Stimulated activated CD8-positive, alpha-beta memory T cell treated with anti-CD3 and anti-CD28 coated beads, Interleukin-7, amount 100 ng/mL, for 4 hours (primary cell): ENCODE measurements at places on chromosomes 1 and 21.

DNA sequence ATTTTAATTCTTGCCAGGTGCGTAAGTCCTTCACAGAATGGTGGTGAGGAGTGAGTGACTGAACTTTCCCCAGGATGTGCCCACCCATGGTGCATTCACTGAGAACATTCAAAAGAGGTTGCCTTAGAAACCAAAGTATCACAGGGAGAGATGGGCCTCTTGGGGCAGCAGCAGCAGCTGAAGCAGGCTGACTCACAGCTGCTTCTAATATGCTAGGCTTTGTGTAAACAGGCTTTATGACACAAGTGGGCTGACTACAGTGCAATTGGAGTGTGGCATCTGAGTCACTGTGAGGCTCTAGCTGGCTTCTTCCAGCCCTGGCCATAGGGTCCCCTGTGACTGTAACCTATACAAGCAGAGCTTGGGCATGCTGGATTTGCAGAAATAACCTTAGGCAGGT is 12.6 kb downstream of the PIGP start:
- no peak for DNase-seq

DNA sequence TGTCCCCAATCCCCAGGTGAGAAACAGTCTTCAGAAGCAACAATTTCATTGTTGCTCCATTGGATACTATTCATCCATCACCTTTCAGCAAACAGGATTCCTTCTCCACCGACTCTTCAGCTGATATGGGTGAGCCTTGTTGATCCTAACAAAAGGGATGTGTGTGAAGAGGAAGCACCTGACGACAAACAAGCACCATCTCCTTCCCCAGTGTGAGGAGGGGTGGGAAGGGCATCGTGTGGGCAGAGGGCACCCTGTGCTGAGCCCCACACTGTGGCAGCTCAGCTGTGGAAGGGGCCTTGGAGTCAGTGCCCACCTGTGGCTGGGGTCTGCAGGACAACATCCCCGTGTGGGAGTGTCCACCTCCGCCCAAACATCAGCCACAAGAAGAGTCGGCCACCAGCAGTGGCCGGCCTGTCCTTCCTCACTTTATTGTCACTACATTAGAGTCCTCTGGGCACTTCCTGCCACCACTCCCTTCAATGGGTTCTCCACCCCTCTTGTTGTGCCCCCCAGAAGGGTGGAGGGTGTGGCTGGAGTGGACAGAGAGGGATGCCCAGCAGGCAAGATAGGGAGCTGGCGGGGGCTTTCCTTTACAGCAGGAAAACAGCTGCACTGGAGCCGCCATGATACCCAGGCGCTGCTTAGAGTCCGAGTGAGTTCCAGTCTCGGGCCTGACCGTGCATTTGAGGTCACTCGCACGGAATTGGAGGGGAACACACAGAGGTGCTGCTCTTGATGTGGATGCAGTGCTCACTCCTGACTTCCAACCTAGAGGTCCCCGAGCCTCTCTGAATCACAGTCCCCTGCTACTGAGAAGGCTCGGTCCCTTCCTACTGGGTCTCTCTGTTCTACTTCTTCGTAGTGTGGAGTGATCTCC is 40.9 kb downstream of the VPS26C start:
- no peak for DNase-seq

- DNase-seq, result no peak
Measured at GRCh38 chr1:23576338-23577055, 17.2 kb upstream of the ID3 start.

- DNase-seq, result peak; percentile 32
Measured at GRCh38 chr1:207831517-207832327, 79.2 kb downstream of the CD34 start.

DNA sequence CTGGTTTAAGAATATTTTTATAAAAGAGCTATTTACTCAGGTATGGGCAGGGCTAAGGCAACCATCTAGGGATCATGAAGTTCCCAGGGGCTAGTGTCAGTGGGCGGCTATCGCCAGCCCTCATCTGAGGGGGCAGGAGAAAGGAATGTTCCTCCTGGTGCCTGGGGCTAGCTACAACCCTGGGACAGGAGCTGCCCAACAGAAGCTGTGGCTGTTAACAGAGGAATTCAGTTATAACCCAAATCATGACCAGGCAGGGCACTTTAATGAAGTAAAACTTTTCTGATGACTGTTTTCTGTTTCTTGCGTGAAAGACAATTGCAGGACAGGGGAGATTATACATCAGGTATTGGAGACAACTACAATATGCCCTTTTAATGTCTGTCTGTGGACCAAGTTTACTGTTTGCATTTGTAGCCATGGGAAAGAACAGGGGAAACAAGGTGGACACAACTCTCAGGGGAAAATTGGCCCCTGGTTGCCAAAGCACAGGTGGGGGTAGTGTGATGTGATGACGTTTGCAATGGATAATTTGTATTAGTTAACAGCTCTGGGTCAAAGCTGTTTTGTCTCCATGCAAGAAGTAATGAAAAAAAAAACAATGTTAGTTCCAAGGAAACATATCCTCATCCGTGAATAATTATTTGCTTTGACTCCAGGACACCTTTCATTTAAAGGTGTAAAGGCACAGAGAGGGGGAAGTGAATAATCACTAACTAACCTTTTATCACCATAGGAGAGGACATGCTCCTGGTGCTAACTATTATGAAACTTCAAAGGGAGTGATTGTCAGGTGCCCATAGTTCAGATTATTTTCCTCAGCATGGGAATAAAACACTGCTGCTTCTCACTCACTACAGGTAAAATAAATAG is 105.2 kb downstream of the TSEN15 start:
- DNase-seq, result no peak

- DNase-seq, result peak; percentile 43
Measured at GRCh38 chr1:47179017-47179987, 10.5 kb downstream of the PDZK1IP1 start.

DNA sequence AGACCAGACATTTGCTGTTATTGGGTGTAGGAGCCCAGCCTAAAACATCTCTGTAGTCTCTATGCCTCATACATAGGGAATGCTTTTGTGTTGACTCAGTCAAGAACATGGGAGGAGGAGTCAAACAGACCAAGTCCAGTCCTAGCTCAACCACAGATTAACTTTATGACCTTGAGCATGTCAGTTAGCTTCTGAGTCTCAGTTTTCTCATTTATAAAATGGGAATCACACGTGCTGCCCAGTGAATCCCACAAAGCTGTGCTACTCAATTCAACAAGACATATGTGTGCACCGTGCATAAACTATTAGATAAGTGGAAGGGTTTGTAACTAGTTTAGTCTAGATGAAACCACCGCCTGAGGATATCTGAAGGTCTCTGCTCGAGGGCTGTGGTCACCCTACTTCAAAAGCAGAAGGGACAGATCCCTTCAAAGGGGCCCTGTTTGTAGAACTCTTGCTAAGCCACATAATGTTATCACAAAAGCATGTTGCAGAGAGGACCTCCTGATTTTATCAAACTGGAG is 109.5 kb upstream of the NFIA start:
- DNase-seq, result no peak

DNA sequence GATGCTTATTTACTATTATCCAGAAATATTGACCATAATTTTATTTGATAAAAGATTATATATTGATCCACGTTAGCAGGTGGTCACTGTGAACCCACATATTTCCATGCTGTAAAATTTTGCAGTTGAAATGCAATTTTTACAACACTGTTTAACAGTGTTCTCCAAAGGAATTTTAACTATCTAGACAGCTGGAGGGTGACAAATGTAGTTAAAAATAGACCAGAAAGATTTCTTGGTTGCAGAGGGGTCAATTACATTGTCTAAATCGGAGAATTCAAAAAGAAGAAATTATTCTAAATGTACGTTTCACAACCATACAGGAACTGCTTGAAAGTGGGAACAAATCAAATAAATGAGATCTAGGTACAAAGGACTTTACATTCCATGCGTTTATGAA is 625.2 kb upstream of the NCAM2 start:
- DNase-seq, result no peak

DNA sequence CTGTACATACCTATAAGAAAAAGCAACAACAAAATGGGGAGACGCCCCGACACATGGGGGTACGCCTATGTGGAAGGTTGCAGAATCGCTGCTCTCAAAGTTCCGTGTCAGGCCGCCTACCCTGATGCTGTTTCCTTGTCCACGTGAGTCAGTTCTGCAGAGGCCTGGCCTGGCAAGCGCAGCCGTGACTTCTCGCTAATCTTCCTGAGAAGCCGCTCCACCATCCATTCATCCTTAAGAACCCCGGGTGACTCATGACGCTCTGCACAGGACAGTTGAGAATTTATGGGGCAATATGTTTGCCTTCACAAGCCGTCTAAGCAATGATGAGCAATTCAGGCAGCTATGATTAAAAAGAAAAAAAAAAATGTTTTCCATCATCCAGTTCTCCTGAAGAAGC is 122.3 kb upstream of the TMPRSS2 start:
- no peak for DNase-seq

DNA sequence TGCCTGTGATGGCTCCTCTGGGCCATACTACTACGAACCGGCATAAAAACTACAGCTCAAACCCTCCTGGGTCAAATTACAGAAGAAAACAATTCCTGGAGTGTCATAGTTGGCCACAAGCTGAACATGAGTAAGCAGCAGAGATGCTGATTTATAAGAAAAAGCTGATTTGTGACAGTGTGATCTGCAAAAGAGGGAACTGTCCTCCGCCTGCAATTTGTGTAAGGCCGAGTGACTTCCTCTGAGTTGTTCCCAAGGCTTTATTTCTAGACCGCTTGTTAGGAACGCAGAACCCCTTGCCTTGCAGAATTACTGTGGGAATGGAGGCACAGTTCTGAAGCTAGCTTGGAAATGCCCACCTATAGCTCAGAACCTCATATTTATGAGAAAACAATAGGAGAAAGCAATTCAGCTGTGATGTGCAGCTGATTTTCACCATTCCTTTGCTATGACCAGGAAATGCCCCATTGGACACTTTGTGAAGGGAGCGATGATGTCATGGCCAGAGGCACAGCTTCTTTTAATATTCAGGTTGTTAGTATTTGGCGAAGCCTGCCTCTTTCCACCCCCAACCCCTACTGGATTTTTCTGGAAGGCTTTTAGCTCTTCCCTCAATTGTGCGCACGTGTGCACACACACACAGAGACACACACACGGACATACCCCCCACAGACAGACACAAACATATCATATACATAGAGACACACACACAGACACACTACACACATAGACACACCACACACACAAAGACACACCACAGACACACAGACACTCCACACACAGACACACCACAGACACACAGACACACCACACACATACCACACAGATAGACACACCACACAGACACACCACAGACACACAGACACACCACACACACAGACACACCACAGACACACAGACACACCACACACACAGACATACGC is 47.6 kb downstream of the IER5 start:
- DNase-seq, result no peak

DNA sequence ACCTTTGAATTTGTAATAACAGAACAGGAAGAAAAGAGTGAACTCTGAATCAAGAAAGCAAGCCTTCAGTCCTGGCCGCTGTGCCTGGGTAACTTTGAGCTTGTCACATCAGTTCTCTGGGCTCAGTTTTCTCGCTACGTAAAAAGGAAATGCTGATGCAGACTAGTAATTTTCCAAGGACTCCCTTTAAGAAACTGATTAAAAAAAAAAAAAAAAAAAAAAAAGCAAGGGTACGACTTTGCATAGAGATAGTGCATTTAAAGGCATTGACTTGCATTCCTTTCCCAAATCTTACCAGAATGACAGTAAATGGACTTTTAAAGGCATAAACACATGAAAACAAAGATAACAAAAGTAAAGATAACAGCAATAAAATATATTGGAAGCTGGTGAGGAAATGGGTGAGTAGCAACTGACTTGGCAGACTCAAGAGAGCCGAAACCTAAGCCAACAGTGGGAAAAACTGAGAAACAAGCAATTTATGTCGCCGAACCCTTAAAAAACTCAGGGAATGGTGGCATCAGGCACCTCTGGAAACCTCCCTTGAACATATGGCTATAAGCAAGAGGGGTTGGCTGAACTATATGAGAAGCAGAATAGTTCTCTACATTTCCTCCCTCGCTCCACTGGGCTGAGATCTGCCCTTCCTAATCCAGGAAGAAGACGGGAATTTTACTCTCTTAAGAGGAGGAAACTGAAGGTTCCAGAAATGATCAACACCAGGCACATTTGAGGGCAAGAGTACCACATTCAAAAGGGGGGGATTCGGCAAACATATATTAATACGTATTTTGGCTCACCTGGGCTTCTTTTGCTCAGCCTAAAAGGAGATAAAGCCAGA is 189.2 kb downstream of the CDC7 start:
- DNase-seq, result no peak

GRCh38 chr1:29645586-29645985 is 409.3 kb downstream of the PTPRU start:
- no peak for DNase-seq

DNA sequence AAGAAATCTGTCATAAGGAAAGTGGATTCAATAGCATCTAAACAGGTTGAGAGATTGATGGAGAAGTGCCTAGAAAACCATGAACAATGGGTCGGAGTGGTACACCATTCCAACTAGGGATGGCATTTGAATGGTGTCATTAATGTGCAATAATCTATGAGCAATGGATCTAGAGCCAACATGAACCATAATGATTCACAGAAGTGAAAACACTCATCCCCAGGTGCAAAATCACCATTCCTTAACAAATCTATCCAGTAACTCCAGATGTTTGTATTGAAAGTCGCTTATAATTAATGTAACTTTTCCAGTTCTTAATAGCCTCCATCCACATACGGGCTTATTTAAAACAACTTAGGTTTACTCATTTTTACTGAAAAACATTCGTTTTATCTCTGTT is 201.3 kb upstream of the ADGRL4 start:
- no peak for DNase-seq

DNA sequence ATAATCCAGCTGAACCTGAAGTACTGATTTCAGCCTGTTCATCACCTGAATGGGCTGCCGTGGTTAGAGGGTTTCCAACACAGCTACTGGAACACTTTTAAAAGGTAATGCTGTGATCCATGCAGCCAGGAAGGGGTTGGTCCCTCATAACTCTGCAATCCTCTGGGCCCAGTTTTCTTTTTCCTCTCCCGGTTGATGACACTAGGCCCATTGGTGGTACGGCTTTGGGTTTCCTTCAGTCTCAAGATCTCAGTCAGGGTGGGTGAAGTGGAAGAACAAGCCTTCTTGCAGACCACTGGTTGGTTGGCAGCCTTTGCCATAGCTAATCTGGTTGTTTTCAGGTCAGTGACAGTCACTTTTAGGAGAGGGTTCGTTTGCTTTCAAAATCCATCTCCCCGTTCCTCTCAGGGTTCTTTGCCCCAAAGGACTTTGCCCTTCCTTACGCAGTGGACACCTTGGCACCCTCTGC is 502 bp upstream of the SLC35A3 start:
- DNase-seq, result no peak

GRCh38 chr1:246768403-246769020 is 44.3 kb downstream of the SCCPDH start:
- no peak for DNase-seq

GRCh38 chr21:37210130-37210529 is 57.0 kb downstream of the VPS26C start:
- no peak for DNase-seq

- peak; percentile 11 for DNase-seq
Measured at GRCh38 chr1:211469938-211470529, 21.9 kb downstream of the RD3 start.

GRCh38 chr1:182444497-182444896 is 5.4 kb upstream of the RGSL1 start:
- no peak for DNase-seq

GRCh38 chr1:64514197-64514765 is 44.4 kb downstream of the CACHD1 start:
- DNase-seq, result no peak
